ENCODE measurements at places on chromosomes 6 and 20.

- DNase-seq, result no peak
Observed at GRCh38 chr6:143620447-143620846, 57.3 kb upstream of the PHACTR2 start.

DNA sequence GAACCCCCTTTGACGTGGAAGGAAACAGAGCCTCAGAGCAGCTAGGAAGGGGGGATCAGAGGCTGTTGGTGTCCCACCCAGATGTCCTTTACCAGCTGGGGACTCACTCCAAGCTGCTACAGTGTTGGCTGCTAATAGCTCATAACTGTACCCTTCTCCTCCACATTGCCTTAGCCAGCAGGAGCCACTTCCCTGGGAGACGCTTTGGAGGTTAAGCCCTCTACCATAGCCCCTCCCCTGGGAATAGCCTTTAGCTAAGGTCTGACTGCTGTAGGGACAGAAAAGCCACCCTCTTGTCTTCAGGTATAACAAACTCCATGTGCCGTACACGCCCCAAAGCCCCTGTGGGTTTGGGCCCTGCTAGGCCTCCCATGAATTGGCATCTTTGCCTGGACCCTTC, 238.6 kb downstream of the LRFN2 start:
- DNase-seq, result no peak

DNA sequence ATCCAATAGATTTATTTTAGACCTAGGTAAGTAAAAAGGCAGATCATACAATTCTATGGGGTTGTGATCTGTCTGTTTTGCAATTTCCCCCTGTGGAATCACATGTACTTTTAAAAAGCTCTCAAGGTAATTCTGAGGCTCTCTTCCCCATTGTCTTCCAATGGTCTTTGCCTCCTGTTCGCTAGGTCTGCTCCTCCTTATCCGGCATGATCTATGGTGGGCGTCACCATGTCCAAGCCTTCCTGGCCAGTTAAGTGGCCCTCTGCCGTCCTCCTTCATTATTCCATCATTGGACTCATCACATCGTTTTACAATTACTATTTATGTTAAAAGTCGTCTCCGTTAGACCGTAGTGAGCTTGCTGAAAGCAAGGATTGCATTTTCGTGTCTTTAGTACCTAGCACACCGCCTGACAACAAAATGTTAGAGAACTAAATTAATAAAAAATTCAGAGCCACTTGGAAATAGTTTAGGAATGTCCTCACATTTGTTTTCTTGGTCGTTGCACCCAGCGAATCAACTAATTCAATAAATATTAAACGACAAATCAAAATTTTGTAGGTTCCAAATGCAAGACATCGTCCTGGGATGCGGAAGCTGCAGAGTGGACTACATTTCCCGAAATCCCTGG, 2.2 kb upstream of the STXBP5 start:
- DNase-seq, result peak; percentile 4

DNA sequence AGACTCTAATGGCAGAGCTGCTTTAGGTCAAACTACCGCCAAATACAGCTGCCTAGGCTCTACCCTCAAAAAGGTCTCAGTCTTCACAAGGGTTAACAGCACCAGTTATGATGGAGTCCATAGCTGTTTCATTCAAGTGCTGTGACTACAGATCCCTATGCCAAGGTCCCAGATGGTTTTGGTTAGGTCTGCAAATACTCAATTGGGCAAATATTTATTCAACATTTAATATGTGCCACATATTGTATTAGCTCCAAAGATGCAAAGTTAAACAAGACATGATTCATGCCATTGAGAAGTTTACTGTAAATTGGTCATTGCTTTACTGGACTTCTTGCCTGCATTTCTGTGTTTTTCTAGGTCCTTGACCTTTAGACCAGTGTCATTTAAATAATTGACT, 55.8 kb upstream of the TFAP2D start:
- DNase-seq, result no peak

GRCh38 chr6:32931211-32931610, 9.6 kb downstream of the HLA-DMB start:
- DNase-seq, result no peak

- peak; percentile 54 for DNase-seq
Observed at GRCh38 chr6:105431226-105431625, 28.3 kb upstream of the PREP start.

- DNase-seq, result no peak
Observed at GRCh38 chr20:38092915-38093314, 59.4 kb downstream of the RPRD1B start.

DNA sequence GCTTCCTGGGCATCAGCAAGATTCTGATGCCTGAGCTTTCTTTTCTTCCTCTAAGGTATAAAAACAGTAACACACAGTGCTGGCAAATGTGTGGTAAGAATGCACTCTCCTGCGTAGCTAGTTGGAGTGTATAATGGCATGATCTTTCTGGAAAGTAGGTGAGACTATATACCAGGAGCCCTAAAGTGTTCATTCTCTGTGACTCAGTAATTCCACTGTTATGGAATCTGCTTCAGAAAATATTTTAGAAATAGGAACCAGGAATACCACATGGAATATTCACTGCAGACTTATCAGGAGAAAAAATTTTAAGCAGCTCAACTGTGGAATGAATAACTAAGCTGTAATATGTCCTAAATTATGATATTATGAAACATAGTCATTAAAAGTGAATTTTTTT, 16.9 kb upstream of the CSE1L start:
- DNase-seq, result no peak

DNA sequence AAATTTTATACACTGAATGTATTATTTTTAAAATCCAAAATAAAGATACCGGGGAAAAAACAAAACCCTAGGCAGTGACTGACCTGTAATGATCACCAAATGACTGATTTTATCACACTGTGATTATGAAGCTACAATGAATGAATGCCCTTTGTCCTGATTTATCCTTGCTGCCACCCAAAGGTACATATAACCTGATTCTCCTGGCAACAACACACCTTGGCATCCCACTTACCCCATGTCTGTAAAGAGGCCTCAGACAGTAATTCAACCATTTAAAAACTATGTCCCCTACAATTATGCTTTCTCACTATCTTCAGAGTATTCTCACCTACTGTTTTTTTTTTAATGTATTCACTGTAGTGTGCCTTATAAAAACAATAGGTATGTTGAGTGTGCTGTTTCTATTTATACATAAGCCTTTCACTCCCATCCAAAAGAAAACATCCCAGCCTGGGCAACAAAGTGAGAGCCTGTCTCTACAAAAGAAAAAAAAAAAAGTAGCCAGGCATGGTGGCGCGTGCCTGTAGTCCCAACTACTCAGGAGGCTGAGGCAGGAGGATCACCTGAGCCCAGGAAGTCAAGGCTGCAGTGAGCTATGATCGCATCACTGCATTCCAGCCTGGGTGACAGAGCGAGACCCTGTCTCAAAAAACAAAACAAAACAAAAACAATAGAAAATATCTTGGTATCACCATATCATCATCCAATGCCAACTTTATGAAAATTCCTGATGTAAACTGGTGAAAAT, 21.7 kb downstream of the B4GALT5 start:
- DNase-seq, result no peak

GRCh38 chr6:89564752-89565427, 73.7 kb downstream of the LYRM2 start:
- DNase-seq, result no peak

DNA sequence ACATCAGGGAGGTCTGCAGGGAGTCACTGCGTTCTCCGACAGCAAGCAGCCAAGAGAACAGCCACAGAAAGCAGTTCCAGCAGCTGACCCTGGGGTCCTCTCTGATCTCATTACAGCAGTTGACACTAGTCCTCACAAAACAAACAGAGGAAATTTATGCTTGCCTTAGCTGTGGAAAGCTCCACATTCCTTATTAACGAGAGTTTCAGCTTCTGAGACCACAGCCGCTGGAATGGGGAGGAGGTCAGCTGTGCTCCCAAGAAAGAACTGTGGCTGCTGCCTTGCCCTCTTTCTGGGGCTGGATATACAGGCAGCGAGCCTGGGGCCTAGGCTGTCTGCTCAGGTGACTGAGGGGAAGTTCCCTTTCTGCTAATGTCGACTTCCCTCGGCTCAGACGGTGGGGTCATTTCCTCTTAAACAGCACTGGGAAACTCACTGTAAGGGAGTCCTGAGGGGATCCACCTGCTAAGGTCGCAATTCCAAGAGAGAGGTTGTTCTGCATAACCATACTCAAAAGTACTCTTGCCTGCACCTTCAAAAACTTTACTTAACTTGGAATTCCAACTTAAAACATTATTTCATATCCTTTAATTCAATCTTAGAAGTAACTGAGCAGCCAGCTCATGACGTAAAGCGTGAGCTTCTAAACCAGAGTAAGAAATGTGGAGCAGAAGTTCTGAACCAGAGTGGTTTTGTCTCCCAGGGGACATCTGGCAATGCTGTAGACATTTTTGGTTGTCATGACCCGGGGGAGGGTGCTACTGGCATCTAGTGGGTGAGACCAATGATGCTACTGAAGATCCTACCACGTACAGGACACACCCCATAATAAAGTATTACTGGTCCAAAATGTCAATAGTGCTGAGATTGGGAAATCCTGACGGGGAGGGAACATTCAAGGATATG, 80.3 kb downstream of the BACH2 start:
- DNase-seq, result no peak

- no peak for DNase-seq
Observed at GRCh38 chr20:41643504-41643938, 25.3 kb upstream of the CHD6 start.

- DNase-seq, result no peak
Observed at GRCh38 chr6:158584236-158584651, 24.4 kb downstream of the TMEM181 start.

DNA sequence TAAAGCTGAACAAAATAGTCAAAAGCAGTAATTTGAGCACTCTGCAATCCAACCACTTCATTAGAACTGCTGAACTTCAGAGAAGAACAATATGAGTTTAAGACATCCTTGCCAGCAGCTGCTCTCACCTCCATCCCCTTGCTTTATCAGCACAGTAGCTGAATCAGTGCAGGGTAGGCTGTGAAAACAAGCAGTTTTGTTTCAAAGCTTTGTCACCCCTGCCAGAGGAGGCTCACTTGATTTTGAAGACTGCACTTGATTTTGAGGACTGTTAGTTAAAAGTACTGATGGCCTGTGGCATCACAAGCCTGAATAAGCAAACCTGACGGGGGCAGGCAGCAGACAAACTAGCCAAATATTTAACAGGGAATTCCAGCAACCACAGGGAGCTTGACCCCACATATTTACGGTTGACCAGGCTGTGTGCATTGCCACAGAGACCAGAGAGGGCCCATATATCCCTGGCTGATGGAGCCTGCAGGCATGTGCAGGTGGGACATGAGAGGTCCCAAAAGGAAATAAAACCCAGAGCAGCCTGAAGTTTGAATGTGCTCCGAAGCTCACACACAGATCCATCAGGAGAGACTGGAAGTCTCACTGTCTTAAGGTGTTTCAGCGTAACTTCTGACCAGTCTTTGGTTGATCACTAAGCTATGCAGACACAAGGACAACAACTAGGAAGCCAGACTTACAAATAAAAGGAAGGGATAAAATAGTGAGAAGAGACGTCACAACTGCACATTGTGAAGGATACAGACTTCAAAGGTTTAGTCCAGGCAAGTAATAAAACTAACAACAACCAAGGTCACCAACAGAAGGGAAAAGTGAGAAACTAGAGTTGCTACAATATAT, 97.4 kb downstream of the PDSS2 start:
- no peak for DNase-seq

DNA sequence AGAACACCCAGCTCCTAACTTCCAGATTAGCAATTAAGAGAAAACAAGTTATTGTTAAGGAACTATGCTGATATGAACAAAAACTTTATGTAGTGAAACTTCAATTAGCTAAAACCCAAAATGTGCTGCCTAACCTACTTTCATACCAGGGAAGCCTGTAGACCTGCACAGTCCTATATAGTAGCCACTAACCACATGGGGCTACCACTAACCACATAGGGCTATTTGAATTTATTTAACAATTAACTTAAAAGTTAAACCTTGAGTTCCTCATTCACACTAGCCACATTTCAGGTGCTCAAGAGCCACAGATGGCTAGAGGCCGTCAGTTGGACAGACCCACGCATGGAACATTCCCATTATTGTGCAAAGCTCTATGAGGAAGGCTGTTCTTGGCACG, 72.4 kb upstream of the LAMP5 start:
- DNase-seq, result no peak

Data from CD4-positive, alpha-beta T cell treated with Interleukin-15 for 4 hours (primary cell).